CD4-positive, alpha-beta T cell treated with Interleukin-4 for 1 hour (primary cell): ENCODE measurements at places on chromosomes 16 and 17.

GRCh38 chr16:87254734-87255133, 62.5 kb downstream of the C16orf95 start:
- no peak for DNase-seq

- DNase-seq = no peak
These were observed 6.2 kb downstream of the SPATA2L start for GRCh38 chr16:89695086-89695874.

DNA sequence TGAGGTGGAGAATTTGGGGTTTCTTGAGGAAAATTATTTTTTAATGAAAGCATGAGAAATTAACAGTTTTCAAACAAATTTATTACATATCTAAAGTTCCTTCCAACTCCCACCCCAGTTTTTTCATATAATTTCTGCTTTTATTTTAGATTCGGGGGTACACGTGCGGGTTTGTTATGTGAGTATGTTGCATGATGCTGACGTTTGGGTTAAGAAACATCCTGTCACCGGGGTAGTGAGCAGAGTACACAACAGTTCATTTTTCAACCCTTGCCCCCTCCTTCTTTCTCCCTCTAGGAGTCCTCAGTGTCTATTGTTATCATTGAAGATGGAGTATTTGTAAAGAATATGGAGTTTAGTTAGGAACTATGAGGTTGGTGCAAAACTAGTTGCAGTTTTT, 31.8 kb upstream of the CDYL2 start:
- no peak for DNase-seq

- no peak for DNase-seq
These were observed 27.0 kb upstream of the SLC35B1 start for GRCh38 chr17:49734515-49735490.

DNA sequence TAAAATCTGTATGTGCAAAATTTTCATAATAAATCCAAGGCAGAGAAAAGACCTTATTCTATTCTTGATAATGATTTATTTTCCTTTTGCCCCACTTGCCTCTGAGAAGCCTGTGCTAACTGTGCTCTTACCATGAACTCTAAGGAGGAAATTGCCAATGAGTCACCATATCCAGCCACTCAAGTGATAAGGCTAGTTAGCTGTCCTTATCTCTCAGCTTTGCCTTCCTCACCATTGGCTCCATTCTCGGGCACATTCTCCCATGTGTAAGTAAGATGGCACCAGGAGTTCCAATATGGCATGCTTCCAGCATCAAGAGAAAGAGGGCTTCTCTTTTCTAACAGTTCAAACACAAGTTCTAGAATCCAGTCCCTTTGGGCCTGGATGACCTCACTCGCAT, 142.4 kb downstream of the TOX3 start:
- DNase-seq = no peak

DNA sequence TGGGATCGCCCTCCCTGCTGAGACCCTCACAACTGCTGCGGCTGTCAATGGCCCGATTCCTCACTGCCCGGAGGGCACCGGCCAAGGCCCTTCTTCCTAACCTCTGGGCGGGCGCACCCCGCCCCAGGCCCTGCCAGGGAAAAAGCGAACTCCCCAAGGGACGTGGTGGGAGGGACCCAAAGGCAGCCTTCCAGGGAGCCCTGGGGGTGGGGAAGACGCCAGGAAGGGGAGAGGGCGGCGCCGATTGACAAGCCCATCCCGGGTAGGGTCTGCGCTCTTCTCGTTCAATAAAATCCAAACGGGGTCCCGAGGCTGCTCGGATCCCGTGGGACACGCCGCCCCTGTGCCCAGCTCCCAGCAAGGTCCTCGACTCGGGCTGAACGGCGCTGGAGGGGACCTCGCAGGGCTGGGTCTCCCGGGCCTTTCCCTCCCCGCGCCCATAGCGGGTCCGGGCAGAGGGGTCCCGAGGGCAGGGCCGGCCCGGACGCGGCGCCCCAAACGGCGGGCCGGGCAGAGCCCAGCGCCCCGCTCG, 416 bp downstream of the KIFC3 start:
- no peak for DNase-seq

DNA sequence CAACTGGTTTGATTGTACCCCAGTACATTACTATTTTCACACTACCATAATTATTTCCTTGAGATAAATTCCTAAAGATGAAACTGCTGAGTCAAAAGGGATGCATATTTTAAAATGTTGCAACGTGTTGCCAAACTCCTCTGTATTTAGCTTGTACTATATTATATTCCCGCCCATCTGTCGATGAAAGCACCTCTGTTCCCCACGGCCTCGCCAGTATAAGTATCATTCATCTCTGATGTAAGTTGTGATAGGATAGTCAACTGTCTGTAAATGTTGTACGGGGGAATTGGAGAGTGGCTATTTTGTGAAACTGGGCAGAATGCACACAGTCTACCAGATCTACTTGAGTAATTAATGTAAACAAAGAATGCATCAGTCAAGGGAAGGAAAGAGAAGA, 47.7 kb upstream of the TNRC6A start:
- DNase-seq = no peak

GRCh38 chr17:9421525-9421924, 154.1 kb downstream of the STX8 start:
- no peak for DNase-seq
